ENCODE measurements at places on chromosomes 6 and 20.

DNA sequence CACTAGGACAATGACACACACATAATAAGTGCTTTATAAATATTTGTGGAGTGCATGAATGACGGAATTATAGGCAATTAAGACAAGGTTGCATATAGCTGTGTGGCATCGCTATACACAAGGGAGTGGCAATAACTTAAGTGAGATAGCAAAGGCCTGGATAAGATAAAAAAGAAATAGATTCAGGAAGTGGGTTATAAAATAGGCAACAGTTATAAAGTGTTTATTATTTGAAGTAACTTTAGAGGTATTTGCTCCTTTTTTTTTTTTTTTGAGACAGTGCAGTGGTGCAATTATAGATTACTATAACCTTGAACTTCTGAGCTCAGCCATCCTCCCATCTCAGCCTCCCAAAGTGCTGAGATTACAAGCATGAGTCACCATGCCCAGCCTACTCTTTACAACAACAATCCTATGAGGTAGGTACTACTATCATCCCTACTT is 75.9 kb upstream of the LOC128125822 start:
- DNase-seq: no peak

GRCh38 chr20:3800256-3800877 is 4.3 kb downstream of the CDC25B start:
- DNase-seq: no peak

DNA sequence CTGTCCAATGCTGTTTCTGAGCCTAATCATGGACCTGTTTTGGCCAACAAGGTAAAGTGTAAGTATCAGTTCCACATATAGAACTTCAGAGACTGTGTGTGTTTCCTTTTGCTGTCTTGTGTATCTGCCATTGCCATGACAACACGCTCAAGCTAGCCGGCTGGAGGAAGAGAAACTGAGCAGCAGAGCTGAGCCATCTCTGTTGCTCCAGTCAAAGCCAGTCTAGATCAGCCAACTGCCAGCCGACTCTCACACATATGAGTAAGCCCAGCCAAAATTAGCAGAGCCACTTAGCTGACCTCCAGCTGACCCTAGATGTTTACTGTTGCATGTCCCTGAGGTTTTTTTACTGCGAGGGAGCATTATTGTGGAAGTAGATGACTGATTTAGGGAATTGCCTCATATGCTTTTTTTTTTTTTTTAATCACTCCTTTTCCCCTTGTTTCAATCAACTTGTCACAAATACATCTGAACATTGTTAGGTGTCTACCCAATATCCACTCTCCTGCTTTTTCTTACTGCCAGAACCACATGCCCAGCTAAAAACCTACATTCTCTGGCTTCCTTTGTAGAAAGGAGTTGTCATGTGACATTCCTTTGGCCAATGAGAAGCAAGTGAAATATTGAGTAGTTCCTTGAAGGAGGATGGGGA is 304.3 kb upstream of the SUPT3H start:
- peak; percentile 26 for DNase-seq

GRCh38 chr6:153085239-153085638 is 45.8 kb downstream of the RGS17 start:
- no peak for DNase-seq

- DNase-seq: no peak
Measured at GRCh38 chr6:157225575-157225995, 97.7 kb downstream of the TMEM242 start.
